Fibroblast of mammary gland (primary cell): ENCODE measurements at places on chromosomes 16 and 17.

DNA sequence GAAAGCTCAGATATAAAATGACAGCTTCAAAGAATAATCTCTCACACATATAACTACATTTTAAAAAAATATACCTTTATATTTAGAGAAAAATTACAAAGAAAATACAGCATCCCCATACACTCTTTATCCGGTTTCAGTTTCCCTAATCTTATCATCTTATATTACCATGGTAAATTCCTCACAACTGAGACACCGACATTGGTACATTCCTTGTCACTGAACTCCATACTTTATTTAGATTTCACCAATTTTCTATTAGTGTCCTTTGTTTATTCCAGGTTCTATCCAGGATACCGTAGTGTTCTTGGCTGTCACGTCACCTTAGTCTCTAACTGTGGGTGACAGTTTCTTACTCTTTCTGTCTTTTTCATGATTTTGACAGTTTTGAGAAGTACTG lies 22.0 kb upstream of the ABCA10 start:
- no peak for DNase-seq

GRCh38 chr16:426115-426905 lies 861 bp downstream of the RAB11FIP3 start:
- DNase-seq: peak; percentile 14

DNA sequence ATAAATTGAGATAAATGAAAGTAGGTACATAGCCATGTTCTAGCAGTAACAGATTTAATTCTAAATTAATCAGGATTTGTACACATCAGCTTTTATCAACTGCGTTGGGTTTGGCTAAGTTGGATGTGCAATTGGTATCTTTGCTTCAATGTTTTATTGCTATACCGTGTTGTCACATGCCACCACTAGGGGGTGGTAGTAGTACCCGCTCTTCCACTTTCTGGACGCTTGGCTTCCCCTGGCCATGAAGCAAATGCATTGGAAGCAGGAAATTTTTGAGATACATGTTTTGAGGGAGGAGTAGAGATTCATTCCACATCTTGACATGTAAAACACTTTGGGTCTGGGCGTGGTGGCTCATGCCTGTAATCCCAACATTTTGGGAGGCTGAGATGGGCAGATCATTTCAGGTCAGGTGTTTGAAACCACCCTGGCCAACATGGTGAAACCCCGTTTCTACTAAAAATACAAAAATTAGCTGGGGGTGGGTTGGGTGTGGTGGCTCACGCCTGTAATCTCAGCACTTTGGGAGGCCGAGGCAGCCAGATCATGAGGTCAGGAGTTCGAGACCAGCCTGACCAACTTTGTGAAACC lies 58.6 kb downstream of the EMP2 start:
- DNase-seq: peak; percentile 74

DNA sequence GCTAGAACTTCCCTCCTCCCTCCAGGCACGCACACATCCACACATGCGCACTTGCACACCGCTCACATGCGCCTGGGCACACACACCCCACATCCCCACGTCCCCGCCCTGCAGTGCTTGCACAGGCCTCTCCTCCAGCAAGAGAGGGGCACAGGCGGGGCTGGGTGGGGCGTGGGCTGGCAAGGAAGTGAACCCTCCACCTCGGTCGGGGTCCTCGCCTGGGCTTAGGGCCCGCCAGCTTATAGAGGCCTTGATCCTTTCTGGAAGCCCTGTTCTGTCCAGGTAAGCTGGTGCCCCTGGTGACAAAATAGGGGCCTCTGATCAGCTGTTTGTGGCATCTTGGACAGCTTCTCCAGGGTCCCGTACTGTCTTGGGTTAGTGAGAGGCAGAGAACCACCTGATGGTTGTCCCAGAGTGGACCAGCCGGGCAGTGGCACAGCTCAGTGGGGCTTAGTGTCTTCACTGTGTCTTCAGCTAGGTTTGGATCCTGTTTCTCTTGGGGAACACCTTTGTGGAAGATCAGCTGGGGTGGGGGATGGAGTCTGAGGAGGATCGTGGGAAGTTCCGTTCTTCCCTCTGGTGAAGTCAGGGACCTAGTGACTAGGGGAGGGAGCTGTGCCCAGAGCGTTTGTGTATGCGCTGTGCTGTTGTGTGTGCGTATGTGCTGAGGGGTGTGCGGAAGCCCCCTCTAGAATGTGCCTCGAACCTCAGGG lies 12.1 kb downstream of the TBX4 start:
- DNase-seq: no peak

DNA sequence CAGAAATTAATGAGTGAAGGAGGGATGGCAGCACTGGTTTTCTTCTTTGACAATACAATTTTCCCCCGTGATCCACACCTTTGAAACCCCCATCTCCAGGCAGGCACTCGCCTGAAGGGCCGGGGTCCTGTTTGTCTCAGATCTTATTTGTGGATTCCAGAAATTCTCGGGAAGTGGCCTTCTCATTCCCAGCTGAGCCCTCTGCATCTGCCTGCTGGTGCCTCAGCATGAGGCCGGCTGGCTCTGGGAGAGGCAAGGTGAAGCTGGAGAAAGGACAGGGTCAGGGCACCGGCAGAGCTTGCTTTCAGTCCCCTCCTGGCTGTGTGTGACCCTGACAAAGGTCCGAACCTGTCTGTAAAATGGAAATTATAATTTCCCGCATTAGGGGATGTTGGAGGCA lies 35.8 kb upstream of the C1QL1 start:
- DNase-seq: no peak

GRCh38 chr17:18371455-18371854 lies 6.1 kb upstream of the EVPLL start:
- no peak for DNase-seq

DNA sequence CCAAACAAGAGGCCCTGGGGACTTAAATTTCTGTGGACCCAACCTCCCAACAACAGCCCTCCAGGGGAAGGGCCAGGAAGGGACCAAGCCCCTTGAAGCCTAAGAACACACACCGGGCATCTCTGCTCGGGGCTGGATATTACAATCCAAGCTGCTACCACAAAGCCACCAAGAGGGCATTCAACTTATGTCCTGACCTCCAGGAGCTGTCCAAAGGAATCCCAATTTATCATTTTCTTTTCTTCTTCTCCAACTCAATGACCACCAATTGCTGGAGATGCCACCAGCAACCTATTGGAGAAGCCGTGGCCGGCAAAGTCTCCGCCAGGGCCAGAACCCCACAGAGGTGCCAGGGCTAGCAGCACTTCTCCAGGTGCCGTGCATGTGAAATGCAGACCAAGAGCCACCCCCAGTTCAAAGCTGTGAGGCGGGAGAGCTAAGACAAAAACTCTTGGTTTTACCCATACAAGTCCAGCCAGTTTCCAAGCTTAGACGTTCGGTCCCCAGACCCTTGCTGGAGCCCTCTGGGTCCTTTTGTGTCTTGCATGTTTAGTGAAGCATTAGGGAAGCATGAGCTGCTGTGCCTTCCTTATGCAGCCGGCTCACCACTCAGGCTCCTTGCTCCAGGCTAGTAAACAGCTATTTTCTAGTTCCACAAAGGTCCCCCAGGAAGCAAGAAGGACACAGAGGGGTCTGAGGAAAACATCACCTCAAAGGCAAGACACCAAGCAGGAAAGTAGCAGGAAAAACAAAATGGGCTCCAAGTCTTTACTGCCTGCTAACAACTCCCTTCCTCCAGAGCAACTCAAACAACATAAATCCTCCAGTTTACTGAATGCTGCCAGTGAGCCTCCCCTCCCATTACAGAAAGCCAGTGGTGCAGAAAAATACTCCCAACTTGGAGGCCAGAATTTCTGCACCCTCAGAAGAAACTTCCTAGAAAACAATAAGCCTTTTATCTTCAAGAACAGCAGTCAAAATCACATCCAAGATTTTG lies 3.2 kb downstream of the PITPNA start:
- no peak for DNase-seq

DNA sequence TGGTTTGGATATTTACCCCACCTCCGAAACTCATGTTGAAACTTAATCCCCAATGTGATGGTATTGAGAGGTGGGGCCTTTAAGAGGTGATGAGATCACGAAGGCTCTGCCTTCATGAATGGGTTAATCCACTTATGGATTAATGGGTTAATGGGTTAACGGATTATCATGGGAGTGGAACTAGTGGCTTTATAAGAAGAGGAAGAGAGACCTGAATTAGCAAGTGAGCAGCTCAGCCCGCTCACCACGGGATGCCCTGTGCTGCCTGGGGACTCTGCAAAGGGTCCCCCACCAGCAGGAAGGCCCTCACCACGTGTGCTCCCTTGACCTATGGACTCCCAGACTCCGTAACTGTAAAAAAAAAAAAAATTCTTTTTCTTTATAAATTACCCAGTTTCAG lies 16.5 kb upstream of the GPRC5B start:
- no peak for DNase-seq

GRCh38 chr16:50172195-50172922 lies 19.3 kb downstream of the TENT4B start:
- no peak for DNase-seq

- peak; percentile 96 for DNase-seq
These were observed 1.2 kb upstream of the SPAG9 start for GRCh38 chr17:51121620-51122472.

DNA sequence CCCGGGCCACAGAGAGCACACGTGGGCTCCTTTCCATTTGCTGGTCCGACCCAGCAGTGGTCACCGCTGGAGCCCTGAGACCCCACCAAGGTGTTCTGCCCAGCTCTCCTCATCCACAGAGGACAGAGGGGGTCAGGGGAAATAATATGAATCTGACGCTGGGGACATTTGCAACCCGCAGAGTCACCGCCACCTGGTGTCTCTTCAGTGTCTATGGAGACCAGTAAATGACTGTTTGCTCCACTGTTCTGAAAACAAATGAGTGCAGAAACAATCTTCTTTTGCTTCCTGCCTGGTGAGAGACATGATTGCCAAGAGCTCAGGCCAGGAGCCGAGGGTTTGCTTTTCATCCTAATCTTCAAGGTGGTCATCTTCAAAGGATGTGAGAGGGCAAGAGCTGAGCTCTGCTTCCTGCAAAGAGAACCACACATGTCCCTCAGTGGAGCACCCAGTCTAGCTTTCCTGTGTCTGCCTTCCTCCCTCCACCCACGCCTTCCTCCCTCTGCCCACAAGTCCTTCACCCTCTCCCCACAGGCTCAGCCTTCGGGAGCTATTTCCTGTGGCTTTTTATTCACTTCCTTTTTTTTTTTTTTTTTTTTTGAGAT lies 14.7 kb upstream of the KLHDC4 start:
- peak; percentile 40 for DNase-seq

- no peak for DNase-seq
These were observed 19.3 kb upstream of the NAT9 start for GRCh38 chr17:74795327-74796020.

- DNase-seq: peak; percentile 80
These were observed 33.2 kb downstream of the CYTH1 start for GRCh38 chr17:78748730-78749317.

DNA sequence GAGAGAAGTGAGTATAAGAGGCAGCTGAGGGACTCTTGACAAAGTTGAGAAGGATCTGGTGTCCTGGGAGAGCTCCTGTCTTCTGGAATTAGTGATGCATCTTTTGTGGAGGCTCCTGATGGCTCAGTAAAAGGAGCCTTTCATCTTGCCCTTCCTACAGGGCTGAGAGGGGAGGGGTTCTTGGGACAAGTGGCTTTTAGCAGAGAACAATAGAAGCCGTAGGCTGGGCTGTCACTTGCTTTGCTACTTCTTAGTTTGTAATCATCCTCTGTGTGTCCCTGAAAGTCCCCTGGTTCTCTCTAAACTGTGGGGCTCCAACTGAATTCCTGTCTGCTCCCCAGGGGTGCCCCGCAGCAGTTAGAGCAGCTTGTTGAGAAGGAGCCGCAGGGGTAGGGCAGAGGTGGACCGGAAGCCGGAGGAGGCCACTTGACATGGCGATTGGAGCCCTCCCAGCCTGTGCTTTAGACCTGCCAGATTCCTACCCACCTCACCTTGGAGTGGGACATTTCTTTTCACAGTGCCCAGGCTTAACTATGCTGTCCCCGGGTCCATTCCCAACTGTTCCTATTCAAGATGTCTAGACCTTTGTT lies 85.1 kb downstream of the PRKCA start:
- no peak for DNase-seq

- peak; percentile 25 for DNase-seq
These were observed 29.1 kb downstream of the AKAP1 start for GRCh38 chr17:57114085-57114673.

DNA sequence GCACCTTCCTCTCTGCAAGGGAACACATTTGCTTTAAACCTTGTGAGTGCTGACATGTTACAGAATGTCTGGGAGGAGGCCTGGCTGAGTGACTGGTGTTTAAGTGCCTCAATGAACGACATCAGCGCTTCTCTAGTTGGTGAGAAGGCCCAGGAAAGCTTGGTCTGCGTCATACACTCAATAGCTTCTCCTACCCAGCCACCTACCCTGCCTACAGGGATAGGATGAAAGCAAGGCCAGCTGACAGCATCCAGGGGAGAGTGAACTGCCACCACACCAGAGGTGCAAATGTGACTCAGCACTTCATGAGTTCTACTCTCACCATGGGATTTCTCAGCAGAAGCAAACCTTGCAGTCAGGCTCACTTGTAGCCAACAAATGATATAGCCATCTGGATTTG lies 31.7 kb upstream of the CFAP20 start:
- no peak for DNase-seq

- DNase-seq: peak; percentile 14
These were observed 215.6 kb upstream of the MAF start for GRCh38 chr16:79816081-79816497.

- no peak for DNase-seq
These were observed 73.7 kb downstream of the ZFHX3 start for GRCh38 chr16:72974142-72974769.

DNA sequence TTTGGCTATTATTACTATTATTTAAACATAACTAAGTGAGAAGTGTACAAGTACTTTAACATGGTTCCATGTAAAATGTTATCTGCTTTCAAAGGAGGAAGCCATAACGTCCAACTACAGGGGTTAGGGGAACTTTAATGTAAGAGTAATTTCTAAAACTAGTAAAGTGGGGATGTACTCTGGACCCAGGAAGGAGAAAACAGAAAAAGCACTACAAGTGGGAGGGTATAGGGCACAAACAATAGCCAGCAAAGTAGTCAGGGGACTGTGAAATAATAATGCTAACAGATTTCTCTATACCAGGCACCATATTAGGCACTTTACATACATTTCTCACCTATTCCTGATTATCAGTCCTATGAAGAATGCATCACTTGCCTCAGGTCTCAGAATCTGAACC lies 19.6 kb downstream of the USP31 start:
- no peak for DNase-seq

DNA sequence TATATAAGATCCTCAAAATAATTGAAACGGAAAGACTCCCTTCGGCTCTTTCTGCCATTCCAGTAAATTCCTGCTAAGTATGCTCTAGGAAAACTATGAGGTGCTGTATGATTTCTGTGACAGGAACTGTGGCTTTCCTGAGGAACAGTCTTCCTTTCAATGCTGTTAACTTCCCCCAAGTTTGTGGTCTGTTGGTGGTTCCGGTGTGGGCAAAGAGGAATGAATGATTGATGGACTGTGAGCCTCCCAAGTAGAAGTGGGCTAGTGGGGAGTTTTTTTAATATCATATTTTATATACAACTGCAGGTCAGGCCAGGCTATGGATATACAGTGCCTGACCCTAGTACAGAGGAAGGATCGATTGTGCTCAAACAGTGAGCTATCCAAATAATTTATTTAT lies 560.7 kb upstream of the RBFOX1 start:
- no peak for DNase-seq
